ENCODE measurements at places on chromosomes 7 and 10.

- H3K36me3 ChIP-seq: no peaks in the 10 kb centered on the region
- DNase-seq: no peak
- no peaks in the 10 kb centered on the region for H3K4me1 ChIP-seq
- H3K27ac ChIP-seq: no peak overlapping the region
- H3K27me3 ChIP-seq: no peaks in the 10 kb centered on the region
Measured at GRCh38 chr10:131346456-131346855, 34.9 kb upstream of the TCERG1L start.

- DNase-seq: no peak
- no peaks in the 10 kb centered on the region for H3K27me3 ChIP-seq
- H3K4me1 ChIP-seq: peaks cover 5% of the 10 kb centered on the region
- no peak overlapping the region for H3K4me3 ChIP-seq
- H3K27ac ChIP-seq: no peak overlapping the region
Measured at GRCh38 chr7:75924889-75925288, 9.9 kb downstream of the POR start.

- no peaks in the 10 kb centered on the region for H3K36me3 ChIP-seq
- no peak overlapping the region for H3K4me3 ChIP-seq
- H3K4me1 ChIP-seq: no peaks in the 10 kb centered on the region
- no peak overlapping the region for H3K27ac ChIP-seq
- DNase-seq: no peak
Measured at GRCh38 chr10:119466655-119467054, 75.9 kb downstream of the RGS10 start.

DNA sequence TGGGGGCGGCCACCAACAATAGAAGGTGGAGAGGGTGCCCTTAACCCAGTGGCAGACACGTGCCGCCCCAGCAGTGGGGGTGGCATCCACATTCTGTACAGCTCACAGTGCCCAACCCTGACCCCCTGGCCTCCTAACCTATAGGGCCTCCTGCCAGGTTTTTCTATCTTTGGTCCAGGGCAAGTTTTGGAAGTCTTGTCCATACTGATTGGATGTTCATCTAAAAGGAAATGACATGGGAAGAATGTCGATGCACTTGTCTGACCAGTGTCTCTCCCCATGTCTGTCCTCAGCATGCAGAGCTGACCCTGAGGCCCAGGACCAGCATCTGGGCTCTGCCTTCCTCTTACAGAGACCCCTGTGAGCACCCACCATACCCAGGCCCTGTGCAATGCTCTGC lies 32.3 kb upstream of the ANTXRL start:
- H3K36me3 ChIP-seq: no peaks in the 10 kb centered on the region
- no peak overlapping the region for H3K4me3 ChIP-seq
- H3K4me1 ChIP-seq: no peaks in the 10 kb centered on the region
- no peak for DNase-seq
- no peak overlapping the region for H3K27ac ChIP-seq
- H3K27me3 ChIP-seq: peaks cover 2% of the 10 kb centered on the region

GRCh38 chr7:96266580-96266979 lies 55.3 kb downstream of the SLC25A13 start:
- no peak for DNase-seq
- H3K36me3 ChIP-seq: no peaks in the 10 kb centered on the region
- no peak overlapping the region for H3K27ac ChIP-seq
- no peaks in the 10 kb centered on the region for H3K27me3 ChIP-seq
- no peaks in the 10 kb centered on the region for H3K4me1 ChIP-seq
- no peak overlapping the region for H3K4me3 ChIP-seq

DNA sequence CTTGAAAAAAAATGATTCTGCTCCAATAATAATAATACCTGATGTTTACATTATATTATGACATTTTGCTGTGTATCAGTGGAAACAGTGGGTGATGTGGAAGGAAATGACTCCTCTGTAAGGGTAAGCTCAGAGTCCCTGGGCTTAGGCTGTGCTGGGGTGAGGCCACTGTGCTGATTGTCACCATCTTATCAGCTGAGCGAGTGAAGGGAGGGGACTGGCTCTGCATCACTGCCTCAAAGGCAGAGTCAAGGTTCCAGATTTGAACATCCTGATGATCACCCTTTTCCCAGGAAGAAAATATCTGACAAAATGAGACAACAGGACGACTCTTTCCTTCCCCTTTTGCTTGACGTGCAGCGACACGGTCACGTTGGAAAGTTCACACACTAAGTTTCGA lies 24.0 kb upstream of the HABP2 start:
- H3K27me3 ChIP-seq: peaks cover 15% of the 10 kb centered on the region
- no peaks in the 10 kb centered on the region for H3K36me3 ChIP-seq
- H3K4me3 ChIP-seq: no peak overlapping the region
- DNase-seq: no peak
- H3K4me1 ChIP-seq: no peaks in the 10 kb centered on the region
- H3K27ac ChIP-seq: no peak overlapping the region

GRCh38 chr10:71846816-71847215 lies 4.2 kb downstream of the PSAP start:
- H3K36me3 ChIP-seq: no peaks in the 10 kb centered on the region
- H3K4me3 ChIP-seq: no peak overlapping the region

DNA sequence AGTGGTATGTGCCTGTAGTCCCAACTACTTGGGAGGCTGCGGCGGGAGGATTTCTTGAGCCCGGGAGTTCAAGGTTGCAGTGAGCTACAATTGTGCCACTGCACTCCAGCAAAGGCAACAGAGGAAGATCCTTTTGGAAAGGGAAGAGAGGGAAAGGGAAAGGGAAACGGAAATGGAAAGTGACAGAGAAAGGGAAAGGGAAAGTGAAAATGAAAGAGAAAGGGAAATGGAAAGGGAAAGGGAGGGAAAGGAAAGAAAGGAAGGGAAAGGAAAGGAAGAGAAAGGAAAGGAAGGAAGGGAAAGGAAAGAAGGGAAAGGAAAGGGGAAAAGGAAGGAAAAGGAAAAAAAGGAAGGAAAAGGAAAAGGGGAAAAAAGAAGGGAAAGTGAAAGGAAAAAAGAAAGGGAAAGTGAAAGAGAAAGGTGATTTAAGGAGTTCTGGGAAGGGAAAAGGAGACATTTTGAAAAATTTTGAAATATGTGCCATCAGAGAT lies 2.3 kb upstream of the ZC3HAV1 start:
- H3K4me1 ChIP-seq: peaks cover 4% of the 10 kb centered on the region
- H3K27ac ChIP-seq: no peak overlapping the region
- H3K36me3 ChIP-seq: no peaks in the 10 kb centered on the region
- no peak overlapping the region for H3K4me3 ChIP-seq
- no peaks in the 10 kb centered on the region for H3K27me3 ChIP-seq
- DNase-seq: no peak

DNA sequence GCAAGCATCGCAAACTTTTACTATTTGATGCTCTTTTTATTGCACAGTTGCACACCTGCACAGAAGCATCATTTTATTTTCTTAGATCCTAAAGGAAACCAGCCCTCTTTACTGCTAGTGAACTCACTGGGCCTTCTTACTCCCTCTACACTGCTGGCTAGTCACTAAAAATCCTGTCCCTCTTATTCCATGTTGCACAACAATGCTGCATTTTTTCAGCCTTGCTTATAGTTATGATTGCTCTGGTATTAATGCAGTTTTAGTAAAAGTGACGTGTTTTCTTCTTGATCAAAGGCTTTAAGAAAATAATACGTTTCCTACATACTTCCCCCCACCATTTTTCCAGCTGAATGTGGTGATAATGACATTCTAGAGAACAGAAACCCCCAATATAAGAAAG lies 132.9 kb upstream of the FAM3C start:
- peaks cover 16% of the 10 kb centered on the region for H3K4me1 ChIP-seq
- no peak overlapping the region for H3K4me3 ChIP-seq
- H3K36me3 ChIP-seq: no peaks in the 10 kb centered on the region
- H3K27ac ChIP-seq: no peak overlapping the region
- no peak for DNase-seq
- peaks cover 8% of the 10 kb centered on the region for H3K27me3 ChIP-seq

DNA sequence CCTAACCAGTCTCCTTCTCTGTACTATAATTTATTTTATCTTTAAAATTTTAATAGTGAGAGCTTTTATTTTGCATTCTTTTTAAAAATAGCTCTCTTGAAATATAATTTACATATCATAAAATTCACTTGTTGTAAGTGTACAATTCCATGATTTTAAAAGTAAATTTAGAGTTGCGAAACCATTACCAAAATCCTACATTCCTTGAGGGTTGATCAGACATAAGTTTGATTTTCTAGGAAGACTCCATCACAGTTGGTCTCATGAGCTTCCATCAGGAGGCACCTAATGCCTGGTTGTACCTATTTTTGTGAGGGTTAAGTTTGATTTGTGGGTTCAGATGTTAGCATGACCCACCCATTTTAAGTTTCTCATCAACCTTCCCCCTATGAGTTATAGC lies 108.1 kb downstream of the BMPER start:
- no peaks in the 10 kb centered on the region for H3K4me1 ChIP-seq
- H3K27ac ChIP-seq: no peak overlapping the region
- H3K36me3 ChIP-seq: no peaks in the 10 kb centered on the region
- H3K27me3 ChIP-seq: no peaks in the 10 kb centered on the region

GRCh38 chr7:46131916-46132795 lies 211.1 kb upstream of the IGFBP3 start:
- H3K27me3 ChIP-seq: no peaks in the 10 kb centered on the region
- no peak overlapping the region for H3K4me3 ChIP-seq
- no peak overlapping the region for H3K27ac ChIP-seq
- H3K36me3 ChIP-seq: no peaks in the 10 kb centered on the region
- no peak for DNase-seq

GRCh38 chr7:147477526-147477925 lies 1113.0 kb upstream of the C7orf33 start:
- H3K4me3 ChIP-seq: no peak overlapping the region
- H3K4me1 ChIP-seq: no peaks in the 10 kb centered on the region
- H3K27me3 ChIP-seq: no peaks in the 10 kb centered on the region
- H3K36me3 ChIP-seq: no peaks in the 10 kb centered on the region
- DNase-seq: no peak

GRCh38 chr7:134878746-134879357 lies 99.4 kb downstream of the CALD1 start:
- H3K4me3 ChIP-seq: no peak overlapping the region
- no peak overlapping the region for H3K27ac ChIP-seq
- peaks cover 19% of the 10 kb centered on the region for H3K4me1 ChIP-seq
- DNase-seq: no peak
- H3K27me3 ChIP-seq: no peaks in the 10 kb centered on the region

GRCh38 chr10:104088239-104088638 lies 2.6 kb upstream of the COL17A1 start:
- no peaks in the 10 kb centered on the region for H3K36me3 ChIP-seq
- H3K4me3 ChIP-seq: no peak overlapping the region
- DNase-seq: no peak
- H3K27me3 ChIP-seq: no peaks in the 10 kb centered on the region

DNA sequence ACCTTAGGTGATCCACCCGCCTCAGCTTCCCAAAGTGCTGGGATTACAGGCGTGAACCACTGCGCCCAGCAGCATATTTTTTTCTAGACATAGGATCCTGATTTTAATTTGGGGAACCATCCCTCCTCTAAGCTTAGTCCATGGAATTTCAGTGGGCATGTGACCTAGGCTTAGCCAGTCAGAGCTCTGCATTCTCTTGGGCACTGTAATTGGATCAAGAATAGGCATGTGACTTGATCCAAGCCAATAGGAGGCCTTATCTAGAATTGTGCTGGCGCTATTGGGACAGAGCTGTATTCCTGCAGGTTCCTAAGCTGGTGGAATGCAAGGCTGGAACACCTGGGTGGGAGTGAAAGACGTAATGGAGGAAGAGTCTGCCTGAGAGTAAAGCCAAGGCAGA lies 36.7 kb upstream of the CRTAC1 start:
- H3K4me1 ChIP-seq: no peaks in the 10 kb centered on the region
- H3K4me3 ChIP-seq: no peak overlapping the region
- H3K27ac ChIP-seq: no peak overlapping the region
- H3K27me3 ChIP-seq: peaks cover 2% of the 10 kb centered on the region
- no peak for DNase-seq

- DNase-seq: peak; percentile 63
- no peak overlapping the region for H3K27ac ChIP-seq
- no peaks in the 10 kb centered on the region for H3K27me3 ChIP-seq
- H3K4me3 ChIP-seq: no peak overlapping the region
Measured at GRCh38 chr10:118798231-118798662, 43.5 kb upstream of the CACUL1 start.

DNA sequence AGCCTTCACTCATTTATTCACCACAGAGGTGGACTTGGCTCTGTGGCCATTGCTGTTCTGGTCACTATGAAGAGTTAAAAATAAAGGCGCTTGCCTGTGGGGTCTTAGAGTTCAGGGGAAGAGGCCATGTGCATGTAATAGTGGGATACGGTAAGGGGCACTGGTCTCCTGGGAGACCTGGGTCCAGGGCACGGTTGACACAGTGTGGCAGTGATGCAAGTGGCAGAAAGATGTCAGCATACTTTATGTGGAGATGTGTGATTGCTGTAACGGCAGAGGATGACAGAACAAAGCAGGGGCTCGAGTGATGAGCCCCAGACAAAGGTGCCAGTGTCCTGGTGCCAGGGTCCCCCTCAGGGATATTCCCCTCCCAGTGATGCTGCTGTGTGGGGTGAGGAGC lies 8.6 kb downstream of the ZSCAN25 start:
- H3K4me3 ChIP-seq: no peak overlapping the region
- H3K27me3 ChIP-seq: no peaks in the 10 kb centered on the region
- peaks cover 4% of the 10 kb centered on the region for H3K4me1 ChIP-seq
- H3K36me3 ChIP-seq: peaks cover 45% of the 10 kb centered on the region
- no peak for DNase-seq

DNA sequence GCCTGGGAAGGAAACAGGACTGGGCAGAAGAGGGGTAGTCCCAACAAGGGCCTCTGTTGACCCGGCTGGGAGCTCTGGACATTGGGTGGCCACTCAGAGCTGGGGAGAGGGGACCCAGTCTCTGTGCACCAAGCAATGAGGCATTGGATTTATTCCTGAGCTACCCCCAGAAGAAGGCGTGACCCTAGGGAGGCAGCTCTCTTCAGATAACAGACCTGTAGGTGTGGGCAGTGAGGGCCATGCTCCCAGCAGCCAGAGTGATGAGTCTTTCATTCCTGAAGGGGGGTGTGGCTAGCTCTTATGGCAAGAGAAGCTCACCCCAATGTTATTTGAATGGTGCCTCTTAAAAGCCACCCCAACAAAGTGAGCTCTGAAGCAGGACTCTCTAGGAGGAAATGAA lies 20.4 kb downstream of the TEX36 start:
- H3K27ac ChIP-seq: peak overlapping the region; percentile 21
- no peak overlapping the region for H3K4me3 ChIP-seq
- DNase-seq: peak; percentile 39

DNA sequence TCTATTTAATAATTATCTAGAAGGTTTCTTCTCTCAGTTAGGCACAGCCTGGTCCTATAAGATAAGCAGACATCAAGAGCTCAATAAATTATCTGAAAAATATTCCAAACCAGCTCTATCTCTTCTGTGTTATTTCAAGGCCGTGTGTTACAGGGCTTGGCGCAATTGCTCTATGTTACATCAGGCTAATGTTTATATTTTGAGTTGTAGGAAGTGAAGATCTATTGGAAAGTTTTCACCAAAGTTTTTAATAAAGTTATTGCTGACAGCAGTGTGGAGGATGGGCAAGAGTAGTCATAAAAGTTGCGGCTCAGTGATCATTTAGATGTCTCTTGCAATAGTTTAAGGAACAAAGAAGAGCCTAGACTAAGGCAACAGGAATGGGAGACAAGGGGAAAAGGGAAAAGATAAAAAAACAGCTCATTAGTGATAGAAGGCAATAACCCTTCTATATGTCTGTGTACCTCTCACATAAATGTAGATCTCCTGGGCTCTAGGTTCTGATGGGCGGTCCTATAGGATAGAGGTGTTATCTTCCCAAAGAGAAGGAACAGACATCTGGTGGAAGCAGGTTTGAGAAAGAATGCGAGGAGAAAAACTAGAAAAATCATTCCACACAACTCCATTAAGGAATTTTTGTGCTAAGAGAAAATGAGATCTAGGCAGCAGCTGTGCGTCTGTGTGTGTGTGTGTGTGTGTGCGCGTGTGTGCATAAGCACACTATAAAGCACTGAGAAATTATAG lies 5.9 kb upstream of the ANKRD7 start:
- H3K27me3 ChIP-seq: no peaks in the 10 kb centered on the region
- H3K36me3 ChIP-seq: no peaks in the 10 kb centered on the region
- no peak overlapping the region for H3K27ac ChIP-seq
- no peak for DNase-seq
- H3K4me3 ChIP-seq: no peak overlapping the region
